Stimulated activated CD8-positive, alpha-beta memory T cell treated with anti-CD3 and anti-CD28 coated beads, Interleukin-2, amount 100 ng/mL, for 1 hour (primary cell): ENCODE measurements at places on chromosomes 5 and 9.

DNA sequence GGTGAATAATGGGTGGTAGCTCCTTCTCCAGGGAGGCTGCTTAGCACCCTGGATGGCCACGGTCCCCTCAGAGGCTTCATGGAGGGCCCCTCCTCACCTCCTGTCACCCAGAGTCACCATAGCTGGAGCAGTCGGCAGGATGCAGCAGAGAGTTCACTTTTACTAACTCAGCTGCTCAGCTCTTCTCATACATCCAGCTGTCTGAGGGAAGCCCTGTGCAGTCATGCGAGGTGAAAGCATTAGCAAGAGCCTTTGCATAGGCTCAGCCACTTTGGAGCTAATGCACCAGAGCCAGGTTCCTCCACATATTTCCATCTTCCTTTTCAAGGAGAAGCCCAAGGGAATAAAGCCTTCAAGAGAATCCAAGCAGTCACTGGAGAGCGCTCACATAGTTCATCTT, 499.2 kb downstream of the BNC2 start:
- no peak for DNase-seq

- DNase-seq = no peak
Measured at GRCh38 chr5:32443145-32443540, 1.4 kb downstream of the ZFR start.

DNA sequence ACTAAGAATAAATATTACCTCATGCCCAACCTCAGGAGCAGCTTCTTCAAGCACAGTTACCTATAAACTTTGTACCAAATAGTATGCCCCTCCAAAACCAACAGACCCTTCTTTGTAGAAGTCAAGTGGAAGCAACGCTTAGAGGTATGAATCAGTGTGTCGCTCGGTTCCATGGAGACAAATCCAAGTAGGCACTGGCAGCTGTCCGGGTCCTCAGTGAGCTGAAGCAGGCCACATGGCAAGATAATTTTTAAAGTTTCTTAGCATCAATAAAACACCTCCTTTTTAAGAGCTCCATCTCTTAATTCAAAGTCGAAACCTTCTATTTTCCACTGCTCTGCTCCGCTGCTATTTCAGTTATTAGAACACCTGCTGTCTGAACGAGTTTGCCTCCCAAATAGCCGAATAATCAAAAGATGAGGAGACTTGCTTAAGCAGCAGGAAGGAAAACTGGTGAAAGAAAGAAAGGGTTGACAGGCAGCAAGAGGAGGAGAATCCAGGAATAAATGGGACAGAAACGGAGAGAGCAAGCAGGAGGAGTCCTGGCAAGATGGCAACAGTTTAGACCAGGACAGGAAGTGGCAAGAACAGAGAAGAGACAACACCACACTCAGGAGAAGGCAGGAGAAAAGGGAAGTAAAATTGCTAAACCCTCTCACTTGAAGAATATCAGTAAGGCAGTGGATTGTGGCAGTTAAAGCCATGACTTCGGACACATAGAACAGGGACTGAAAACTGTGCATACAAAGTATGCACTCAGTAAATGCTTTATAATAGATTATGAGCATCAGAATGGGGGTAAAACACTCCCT, 65.0 kb downstream of the PPP2R2B start:
- no peak for DNase-seq

GRCh38 chr5:177303925-177304391, 359 bp downstream of the PRELID1 start:
- no peak for DNase-seq

DNA sequence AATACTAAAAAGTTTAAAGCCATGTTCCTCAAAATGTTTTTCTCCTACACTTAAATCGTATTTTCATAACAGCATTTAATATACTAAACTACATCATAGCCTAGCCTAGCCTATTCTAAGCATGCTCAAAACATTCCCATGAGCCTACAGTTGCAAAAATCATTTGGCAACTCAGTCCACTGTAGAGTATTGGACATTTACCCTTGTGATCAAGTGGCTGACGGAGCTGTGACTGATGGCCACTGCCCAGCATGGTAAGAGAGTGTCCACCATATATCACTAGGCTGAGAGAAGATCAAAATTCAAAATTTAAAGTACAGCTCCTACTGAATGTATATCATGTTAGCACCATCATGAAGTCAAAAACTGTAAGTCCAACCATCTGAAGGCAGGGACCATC, 30.9 kb downstream of the SEMA5A start:
- no peak for DNase-seq

DNA sequence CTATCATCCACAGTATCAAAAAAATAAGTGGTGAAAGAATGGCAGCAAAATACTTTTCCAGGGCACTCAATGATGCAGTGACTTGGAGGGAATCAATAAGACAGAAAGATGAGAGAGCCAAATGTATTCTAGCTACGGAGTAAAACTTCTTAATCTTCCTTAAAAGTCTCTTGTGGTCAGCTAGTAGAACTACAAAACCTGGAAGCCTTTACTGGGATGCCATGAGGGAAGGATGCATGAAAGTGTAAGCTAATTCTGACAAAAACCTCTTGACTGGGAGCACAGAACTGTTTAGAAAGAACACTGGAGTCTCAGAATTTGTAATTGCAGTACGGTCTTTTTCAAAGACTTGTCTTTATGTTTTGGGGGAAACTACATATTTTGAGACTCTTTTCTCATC, 432.8 kb upstream of the PTPRD start:
- no peak for DNase-seq

DNA sequence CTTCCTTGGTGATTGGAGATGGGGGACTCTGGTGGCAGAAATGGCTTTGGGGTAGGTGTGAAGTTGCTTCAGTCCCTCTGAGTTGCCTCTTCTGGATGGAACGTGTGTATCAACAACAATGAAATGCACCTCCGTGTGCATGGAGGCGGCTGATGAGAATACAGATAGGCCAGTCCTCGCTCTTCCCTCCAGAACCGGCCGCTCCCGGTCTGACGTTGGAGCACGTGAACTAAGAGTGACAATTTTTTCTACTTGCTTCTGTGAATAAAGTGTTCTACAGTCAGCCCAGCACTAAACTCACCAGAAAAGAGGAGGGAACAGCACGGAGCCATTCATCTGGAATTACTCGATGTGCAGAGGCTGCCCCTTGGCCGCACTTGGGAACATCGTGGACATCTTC, 90.7 kb downstream of the ANKRD33B start:
- no peak for DNase-seq

GRCh38 chr5:50730336-50730735, 63.9 kb downstream of the PARP8 start:
- no peak for DNase-seq

- DNase-seq = no peak
Measured at GRCh38 chr9:14677872-14678271, 15.4 kb downstream of the ZDHHC21 start.

GRCh38 chr5:169196059-169196458, 104.9 kb downstream of the SLIT3 start:
- no peak for DNase-seq

DNA sequence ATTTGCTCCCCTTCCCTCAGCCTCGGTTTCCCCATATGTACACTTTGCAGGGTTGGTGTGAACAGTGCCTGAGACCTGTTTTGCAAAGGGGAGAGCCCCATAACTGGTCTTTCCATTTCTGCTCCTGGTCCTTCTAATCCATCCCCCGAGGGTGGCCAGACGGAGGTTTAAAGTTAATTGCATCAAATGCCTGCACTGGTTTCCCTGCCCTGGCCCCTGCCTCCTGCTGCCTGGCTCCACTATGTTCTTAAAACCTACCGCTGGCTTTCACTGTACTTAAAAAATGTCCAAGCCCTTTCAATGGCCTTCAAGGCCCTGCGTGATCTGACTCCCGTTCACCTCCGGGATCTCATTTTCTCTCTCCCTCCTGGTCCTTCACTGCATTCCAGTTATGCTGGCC, 183.0 kb downstream of the RGS3 start:
- no peak for DNase-seq

DNA sequence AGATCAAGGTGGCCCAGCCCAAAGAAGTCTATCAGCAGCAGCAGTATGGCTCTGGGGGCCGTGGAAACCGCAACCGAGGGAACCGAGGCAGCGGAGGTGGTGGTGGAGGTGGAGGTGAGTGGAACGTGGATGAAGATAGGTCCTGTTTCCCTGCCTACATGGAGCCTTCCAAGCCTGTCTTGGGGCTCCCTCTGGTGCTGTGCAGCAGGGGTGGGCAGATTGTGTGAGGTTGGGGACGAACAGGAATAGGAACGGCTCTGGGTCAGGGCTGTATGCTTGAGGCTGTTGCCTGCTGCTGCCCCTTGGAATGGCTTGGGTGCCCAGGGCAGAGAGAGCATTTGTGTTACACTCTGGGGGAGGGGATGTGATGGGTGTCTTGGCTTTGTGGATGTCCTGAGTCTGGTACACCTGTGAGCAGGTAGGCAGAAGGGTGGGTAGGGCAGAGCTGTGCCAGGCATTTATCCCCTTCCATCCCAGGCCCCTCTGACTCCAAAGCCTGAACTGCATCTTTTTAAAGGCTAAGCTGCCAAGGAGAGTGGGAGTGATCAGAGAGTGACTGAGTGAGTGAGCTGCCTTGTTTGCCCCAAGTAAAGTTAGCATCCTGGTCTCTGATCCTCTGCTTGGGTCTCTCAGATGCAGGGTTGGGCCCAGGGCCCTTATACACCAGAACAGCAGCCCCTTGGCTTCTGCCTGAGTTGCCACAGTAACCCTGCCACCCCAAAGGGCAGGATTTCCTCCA, 5.2 kb downstream of the HNRNPAB start:
- DNase-seq = no peak

- no peak for DNase-seq
Measured at GRCh38 chr9:101706261-101706798, 32.1 kb downstream of the GRIN3A start.

GRCh38 chr9:120016231-120016630, 563.7 kb downstream of the CDK5RAP2 start:
- no peak for DNase-seq

- DNase-seq = no peak
Measured at GRCh38 chr9:121199921-121200320, 1.7 kb downstream of the RAB14 start.

- DNase-seq = no peak
Measured at GRCh38 chr9:132032238-132032950, 47.3 kb downstream of the MED27 start.

GRCh38 chr5:40634154-40634553, 45.6 kb upstream of the PTGER4 start:
- DNase-seq = no peak

GRCh38 chr9:32399110-32399815, 14.8 kb downstream of the ACO1 start:
- no peak for DNase-seq

DNA sequence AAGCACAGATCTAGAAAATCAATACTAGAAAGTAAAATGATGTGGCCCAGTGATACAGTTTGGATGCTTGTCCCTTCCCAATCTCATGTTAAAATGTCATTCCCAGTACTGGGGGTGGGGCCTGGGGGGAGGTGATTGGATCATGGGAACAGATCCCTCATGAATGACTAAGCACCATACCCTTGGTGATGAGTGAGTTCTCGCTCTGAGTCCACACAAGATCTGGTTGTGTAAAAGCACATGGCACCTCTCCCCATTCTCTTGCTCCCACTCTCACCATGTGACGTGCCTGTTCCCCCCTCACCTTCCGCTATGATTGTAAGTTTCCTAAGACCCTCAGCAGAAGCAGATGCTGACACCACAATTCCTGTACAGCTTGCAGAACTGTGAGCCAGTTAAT, 234.2 kb upstream of the CDH6 start:
- no peak for DNase-seq

DNA sequence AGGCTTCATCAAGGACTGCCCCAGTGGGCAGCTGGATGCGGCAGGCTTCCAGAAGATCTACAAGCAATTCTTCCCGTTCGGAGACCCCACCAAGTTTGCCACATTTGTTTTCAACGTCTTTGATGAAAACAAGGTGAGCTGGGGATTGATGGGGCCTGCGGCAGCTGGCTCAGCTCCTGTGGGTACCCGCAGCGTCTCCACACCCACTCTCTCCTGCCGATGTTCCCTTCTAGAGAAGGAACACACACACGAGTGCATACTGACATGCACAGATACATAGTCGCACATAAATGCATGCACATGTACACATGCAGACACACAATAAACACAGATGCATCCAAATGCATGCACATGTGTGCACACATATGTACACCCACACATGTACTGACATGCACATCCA, 45.6 kb downstream of the NCS1 start:
- no peak for DNase-seq

DNA sequence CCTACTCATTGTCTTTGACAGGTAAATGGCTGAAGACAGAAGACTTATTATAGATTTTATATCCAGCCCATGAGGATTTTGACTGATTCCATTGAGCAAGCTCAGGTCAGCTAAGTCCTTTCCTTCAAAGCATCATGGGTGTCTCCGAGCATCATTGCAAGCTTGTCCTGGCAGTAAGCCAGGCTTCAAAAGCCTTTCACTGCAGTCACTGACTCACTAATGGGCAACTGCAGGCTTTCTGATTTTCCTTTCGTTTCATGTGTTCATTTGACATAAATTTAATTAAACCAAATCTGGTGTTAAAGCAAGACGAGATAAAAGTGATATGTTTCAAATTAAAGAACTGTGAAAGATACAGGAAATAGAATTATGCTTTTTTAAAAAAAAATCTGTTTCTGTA, 426.2 kb downstream of the ANXA1 start:
- no peak for DNase-seq

DNA sequence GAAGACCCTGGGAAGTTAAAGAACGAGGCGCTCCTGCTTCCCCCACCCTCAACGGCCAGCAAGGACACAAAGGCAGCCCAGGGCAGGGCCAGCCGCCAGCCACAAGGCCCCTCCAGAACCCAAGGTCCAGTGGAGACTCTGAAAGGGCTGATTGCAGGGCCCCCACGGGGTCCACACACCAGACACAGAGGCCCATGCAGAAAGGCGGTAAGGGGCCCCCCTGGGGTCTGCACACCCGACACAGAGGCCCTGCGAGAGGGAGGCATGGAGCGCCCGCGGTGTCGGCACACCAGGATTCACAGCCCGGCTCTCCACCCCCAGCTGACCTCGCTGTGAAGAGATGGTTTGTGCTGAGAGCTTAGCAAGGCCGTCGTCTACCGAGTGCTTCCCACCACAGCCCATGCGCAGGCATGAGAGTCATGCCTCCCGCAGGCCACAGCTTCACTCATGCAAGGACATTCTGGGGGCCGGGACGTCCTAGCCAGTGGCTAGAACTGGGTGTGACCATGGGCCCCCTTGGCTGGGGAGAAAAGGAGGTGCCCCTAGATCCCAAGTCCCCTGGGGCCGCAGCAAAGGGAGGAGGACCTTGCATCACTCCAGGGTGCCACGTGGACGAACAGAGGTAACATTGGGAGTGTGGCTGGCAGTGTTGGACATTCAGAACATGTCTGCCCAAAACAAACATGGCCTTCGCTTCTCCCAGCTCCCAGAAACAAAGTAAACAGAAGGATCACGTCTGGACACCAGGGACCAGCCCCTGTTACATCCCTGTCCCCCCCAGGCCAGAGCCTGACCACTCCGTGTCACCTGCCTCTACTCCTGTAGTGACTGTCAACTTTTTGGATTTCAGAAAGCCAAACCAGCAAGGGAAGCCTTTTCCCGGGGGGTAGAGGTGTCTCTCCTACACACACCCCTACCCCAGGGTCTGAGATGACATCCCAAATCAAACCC, 9.8 kb downstream of the BRD3 start:
- DNase-seq = no peak

- no peak for DNase-seq
Measured at GRCh38 chr9:99362321-99362720, 140.2 kb downstream of the SEC61B start.

- no peak for DNase-seq
Measured at GRCh38 chr5:91787718-91788117, 404.6 kb upstream of the ARRDC3 start.

- DNase-seq = no peak
Measured at GRCh38 chr5:6480133-6481051, 31.7 kb downstream of the UBE2QL1 start.
